AML-193 (cell line): ENCODE measurements at places on chromosomes 4 and X.

GRCh38 chr4:99457676-99458075 lies 22.5 kb upstream of the ADH7 start:
- DNase-seq, result no peak

DNA sequence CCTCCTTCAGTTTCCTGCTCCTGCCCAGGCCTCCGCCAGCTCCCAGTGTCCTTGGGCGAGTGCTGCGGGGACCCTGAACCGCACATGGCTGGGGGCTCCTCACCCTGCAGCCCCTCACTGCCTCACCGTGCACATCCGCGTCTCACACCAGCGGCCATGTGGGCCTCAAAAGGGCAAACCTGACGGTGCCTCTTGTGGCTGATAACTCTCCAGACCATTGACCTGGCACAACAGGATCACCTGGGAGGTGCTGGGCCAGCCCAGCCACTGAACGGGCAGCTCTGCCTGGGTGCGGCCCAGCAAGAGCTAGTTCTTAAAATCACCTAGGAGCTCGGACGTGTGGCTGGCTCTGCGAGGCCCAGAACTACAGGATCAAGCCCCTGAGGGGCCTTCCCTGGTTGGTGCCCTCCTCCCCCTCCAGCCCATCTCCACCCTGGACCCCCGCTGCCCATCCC lies 4.1 kb upstream of the S100P start:
- no peak for DNase-seq

- DNase-seq, result no peak
Measured at GRCh38 chr4:136741468-136741867, 790.8 kb downstream of the PCDH18 start.

- DNase-seq, result no peak
Measured at GRCh38 chrX:38774249-38774648, 27.0 kb upstream of the MID1IP1 start.

DNA sequence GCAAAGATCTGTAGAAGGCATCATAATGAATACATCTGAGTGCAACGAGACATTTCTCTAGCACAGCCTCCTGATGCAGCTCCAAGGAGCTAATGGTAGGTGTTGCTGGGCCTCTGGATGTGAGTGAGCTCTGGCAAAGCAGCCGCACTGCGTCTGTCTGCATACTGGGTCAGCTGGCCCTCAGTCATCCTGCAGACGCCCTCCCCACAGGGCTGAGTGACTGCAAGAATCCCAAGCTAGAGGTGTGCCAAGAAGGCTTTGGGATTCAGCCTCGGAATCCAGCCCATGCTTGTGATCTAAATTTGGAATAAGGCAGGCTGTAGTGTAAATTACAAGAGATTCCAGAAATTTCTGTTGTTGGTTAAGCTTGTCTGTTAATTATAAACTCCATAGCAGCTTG lies 18.5 kb downstream of the HERC3 start:
- DNase-seq, result no peak

DNA sequence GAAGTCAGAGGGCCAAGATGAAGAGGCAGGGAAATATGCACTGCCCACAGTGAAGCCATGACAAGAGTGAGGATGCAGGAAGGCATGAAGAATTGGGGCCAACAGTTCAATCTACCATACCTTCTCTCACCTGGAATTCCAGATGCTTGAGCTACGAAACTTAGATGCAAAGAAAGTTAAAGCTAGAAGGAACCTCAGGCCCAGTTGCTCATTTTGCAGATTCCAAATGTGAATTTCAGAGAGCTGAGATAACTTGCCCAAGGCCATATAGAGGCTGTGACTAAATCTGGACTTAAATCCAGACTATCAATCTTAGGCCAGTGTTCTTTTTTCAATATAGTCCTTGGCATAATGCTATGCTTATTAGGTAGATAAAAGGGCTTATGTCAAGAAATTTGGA lies 92.7 kb downstream of the SRPX start:
- no peak for DNase-seq

- DNase-seq, result no peak
Measured at GRCh38 chr4:71241501-71242288, 97.1 kb upstream of the SLC4A4 start.

- peak; percentile 57 for DNase-seq
Measured at GRCh38 chrX:47540754-47541538, 20.1 kb upstream of the ARAF start.

DNA sequence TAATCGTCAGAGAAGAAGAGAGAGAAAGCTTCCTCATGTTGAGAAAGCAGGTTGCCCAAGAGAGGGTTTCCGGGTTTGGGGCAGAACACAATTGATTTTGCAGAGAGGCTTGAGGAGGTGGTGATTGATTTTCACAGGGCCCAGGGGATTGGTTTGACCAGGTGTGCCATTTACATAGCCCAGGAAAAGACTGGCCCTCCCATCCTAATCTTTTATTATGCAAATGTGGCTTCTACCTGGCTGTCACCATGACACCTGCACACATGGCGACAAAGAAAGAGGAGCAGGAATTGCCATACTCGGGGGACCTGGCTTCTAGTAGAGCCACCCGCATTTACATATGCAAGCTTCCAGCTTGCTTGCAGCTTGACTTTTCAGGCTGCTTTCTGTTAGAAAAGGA lies 405.3 kb downstream of the PPP4R3C start:
- no peak for DNase-seq

GRCh38 chr4:58636381-58636780 lies 1526.2 kb upstream of the IGFBP7 start:
- DNase-seq, result no peak

DNA sequence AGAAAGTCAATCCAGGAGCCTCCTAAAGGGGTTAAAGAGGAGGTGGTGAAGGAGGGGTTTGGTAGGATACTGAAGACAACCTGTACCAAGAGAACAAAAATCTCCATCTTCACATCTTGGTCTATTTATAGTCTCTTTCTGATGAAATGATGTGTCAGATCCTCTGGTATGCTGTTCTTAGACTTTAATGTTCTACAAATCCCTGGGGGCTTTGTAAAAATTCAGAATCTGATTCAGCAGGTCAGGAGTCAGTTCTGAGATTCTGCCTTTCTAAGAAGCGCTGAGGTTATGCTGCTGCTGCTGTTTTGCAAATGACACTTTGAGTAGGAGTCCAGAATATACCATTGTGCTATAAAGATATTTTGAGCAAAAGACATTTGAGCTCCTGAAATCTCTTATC lies 172.9 kb upstream of the GLRA2 start:
- DNase-seq, result no peak

DNA sequence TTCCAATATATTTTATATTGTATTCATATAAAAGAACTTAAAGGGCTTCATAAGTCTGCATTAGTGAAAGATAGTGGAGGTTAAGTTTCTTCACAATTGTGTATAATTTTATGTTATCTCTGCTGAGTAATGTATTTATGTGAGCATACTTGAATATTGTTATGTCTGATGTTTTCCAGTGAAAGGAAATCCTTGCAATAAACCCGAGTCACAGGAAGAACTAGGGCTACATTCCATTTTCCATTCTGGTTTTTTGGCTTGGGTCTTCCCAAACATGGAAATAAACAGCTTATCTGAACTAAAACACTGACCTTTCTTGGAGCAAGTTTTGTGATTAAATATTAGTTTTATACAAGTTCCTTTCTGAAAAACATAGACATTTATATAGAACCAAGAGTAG lies 231.3 kb upstream of the GPRIN3 start:
- no peak for DNase-seq

DNA sequence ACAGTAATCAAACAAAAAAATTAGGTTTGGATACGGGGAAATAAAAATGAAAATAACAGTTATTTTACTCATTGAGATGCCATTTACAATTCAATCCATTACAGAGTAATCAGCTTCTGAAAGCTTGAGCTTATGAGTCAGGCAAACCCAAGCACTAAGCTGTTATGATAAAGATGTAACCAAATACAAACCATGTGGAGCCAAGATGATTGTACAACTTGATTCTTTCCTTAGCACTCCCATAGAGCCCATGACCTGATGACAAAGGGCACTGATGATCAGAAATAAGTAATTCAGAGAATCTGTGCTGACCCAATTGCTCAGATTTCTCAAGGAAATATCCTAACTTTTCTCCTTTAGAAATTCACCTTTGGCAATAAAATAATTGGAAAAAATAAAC lies 40.5 kb upstream of the PRKG2 start:
- no peak for DNase-seq
